ENCODE measurements at places on chromosomes 5 and 9. TPM values are rescaled to one million over a fixed set of nuclear protein-coding genes. Genes with fewer than 3 reads are reported as not detected.

Gene LCN9
- total RNA-seq: not detected

Gene ECM2
- not detected for total RNA-seq

GRCh38 chr5:179437341-179438001 is 92.2 kb upstream of the ADAMTS2 start:
- H3K4me1 ChIP-seq: no peaks in the 10 kb centered on the region
- no peak overlapping the region for H3K27ac ChIP-seq
- DNase-seq: no peak
- H3K27me3 ChIP-seq: no peaks in the 10 kb centered on the region
- H3K4me3 ChIP-seq: no peak overlapping the region

Gene SPATA31E1
- not detected for total RNA-seq

DNA sequence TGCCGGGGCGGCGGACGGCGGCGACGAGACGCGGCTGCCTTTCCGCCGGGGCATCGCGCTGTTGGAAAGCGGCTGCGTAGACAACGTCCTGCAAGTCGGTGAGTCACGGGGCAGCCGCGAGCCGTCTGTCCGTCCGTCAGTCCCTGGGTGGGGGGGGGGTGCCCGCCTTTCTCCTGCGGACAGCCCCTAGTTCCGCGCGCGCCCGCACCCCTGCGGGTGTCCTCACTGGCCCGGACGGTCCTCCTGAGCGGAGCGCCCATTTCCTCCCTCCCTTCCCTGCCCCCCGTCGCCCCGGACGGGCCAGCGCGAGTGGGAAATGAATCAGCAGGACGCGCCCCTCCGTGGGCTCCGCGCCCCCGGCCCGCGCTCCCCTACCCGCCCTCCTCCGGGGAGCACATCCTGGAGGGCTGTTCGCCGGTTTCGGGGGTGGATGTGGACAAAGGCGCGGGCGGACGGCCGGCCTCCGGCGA is 828 bp downstream of the ZSWIM6 start:
- H3K27me3 ChIP-seq: no peaks in the 10 kb centered on the region
- peak overlapping the region; percentile 76 for H3K4me3 ChIP-seq
- H3K36me3 ChIP-seq: no peaks in the 10 kb centered on the region
- H3K4me1 ChIP-seq: peaks cover 9% of the 10 kb centered on the region
- peak overlapping the region; percentile 20 for H3K27ac ChIP-seq

Gene PKD2L2
- not detected for total RNA-seq

GRCh38 chr9:129383019-129383560 is 205.0 kb upstream of the IER5L start:
- peaks cover 62% of the 10 kb centered on the region for H3K4me1 ChIP-seq
- no peaks in the 10 kb centered on the region for H3K27me3 ChIP-seq
- DNase-seq: peak; percentile 39
- peak overlapping the region; percentile 54 for H3K4me3 ChIP-seq
- peak overlapping the region; percentile 83 for H3K27ac ChIP-seq
- H3K36me3 ChIP-seq: no peaks in the 10 kb centered on the region

Gene CDC20B
- not detected for total RNA-seq

- H3K4me3 ChIP-seq: no peak overlapping the region
- H3K4me1 ChIP-seq: 0 out of 2 replicates have a peak, but pooled peaks cover 2% of the 10 kb centered on the region
- H3K27ac ChIP-seq: no peak overlapping the region
These were observed 77.8 kb upstream of the RAPGEF1 start for GRCh38 chr9:131817627-131818026.

GRCh38 chr5:166370928-166371690 is 1920.3 kb upstream of the WWC1 start:
- H3K27ac ChIP-seq: no peak overlapping the region
- no peaks in the 10 kb centered on the region for H3K27me3 ChIP-seq
- no peaks in the 10 kb centered on the region for H3K36me3 ChIP-seq
- no peak overlapping the region for H3K4me3 ChIP-seq

GRCh38 chr5:125661584-125661983 is 761.6 kb upstream of the GRAMD2B start:
- no peak for DNase-seq
- H3K36me3 ChIP-seq: no peaks in the 10 kb centered on the region
- H3K4me3 ChIP-seq: no peak overlapping the region
- no peak overlapping the region for H3K27ac ChIP-seq

DNA sequence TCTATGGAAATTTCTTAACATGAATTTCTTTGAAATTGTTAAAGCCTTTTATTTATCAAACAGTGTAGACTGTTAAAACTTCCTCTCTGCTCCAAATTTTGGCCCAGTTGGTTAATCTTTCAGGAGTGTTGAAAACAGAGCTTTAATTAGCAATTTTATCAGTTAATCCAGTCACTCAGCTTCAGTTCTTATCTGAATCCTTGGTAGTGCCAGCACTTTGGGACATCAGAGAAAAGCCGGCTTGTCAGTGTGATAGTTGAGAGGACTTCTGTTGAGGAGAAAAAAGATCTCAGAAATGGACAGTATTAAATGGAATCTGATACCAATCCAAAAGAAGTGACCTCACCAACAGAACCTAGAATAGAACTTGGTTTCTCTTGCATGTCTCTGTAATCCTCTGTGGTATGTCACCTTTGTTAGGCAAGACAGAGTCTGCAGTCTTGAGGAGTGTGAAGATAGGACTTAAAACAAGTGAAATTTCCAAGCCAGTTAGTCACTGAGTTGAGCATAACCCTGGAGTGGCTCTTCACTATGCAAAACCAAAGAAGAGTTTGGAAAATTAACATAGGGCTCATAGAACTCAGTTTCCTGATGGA is 251.8 kb downstream of the NNT start:
- H3K36me3 ChIP-seq: no peaks in the 10 kb centered on the region
- H3K4me1 ChIP-seq: no peaks in the 10 kb centered on the region
- no peak overlapping the region for H3K27ac ChIP-seq
- no peak for DNase-seq
- no peaks in the 10 kb centered on the region for H3K27me3 ChIP-seq
- no peak overlapping the region for H3K4me3 ChIP-seq

DNA sequence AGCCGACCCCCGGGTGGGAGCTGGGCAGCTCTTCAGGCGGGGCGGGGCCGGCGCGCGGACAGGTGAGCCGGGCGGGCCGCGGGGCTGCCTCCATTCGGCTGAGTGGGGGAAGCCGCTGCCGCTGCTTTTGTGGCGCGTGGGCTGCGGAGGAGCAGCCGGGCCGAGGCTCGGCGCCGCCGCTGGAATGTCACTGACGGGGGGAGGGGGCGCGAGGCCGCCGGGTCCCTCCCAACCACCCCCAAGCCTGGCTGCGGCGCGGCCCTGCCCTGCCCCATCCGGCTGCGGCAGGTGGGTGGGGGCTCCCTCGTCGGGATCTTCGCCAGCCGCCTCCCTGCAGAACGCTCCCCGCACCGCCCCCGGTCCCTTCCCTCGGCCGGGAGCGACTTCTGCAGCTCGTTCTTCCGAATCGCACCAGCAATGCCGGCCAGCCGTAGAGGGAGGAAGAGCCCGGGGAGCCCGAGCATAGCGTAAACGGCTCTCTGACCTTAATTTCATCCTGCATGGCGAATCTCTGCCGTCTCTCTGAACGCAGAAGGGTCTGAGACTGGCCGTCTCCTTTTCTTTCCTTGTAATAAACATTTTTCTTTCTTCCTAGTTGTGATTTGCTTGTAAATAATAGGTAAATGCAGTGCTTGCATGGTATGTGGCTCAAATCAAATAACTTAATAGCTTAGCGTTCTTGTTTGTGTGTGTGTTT is 505 bp downstream of the SPTAN1 start:
- peak overlapping the region; percentile 82 for H3K27ac ChIP-seq
- H3K36me3 ChIP-seq: no peaks in the 10 kb centered on the region
- H3K4me1 ChIP-seq: peaks cover 55% of the 10 kb centered on the region
- H3K4me3 ChIP-seq: peak overlapping the region; percentile 47
- no peaks in the 10 kb centered on the region for H3K27me3 ChIP-seq

GRCh38 chr5:65483546-65484346 is 2.0 kb upstream of the ADAMTS6 start:
- peak overlapping the region; percentile 60 for H3K4me3 ChIP-seq
- H3K27me3 ChIP-seq: no peaks in the 10 kb centered on the region
- no peak overlapping the region for H3K27ac ChIP-seq
- H3K36me3 ChIP-seq: no peaks in the 10 kb centered on the region
- H3K4me1 ChIP-seq: peaks cover 11% of the 10 kb centered on the region

- no peaks in the 10 kb centered on the region for H3K36me3 ChIP-seq
- H3K27ac ChIP-seq: peak overlapping the region; percentile 68
- DNase-seq: no peak
- peak overlapping the region; percentile 55 for H3K4me3 ChIP-seq
These were observed 12.0 kb downstream of the FOXD1 start for GRCh38 chr5:73436535-73437100.

Gene SLC6A3
- not detected for total RNA-seq
